ENCODE measurements at places on chromosomes 12 and 14.

GRCh38 chr12:62282057-62282774 is 22.0 kb downstream of the USP15 start:
- no peak for DNase-seq

DNA sequence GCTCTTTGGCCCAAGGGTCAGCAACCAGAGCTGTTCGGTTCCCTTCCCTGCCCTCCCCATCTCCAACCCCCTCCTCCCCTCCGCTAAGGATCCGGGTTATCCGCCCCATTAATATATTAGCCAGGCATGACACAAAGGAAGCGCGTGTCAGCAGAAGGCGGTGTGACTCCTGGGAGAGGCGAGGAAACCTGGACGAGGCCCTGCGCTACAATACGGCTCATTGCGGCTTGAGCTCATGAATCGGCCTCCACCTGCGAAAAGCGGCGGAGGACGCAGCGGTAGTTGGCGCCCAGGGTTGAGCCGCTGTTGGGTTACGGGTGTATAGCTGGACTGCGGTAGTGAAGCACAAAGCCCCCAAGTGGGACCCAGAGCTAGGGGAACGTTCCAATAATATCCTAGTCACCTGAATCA is 9.9 kb downstream of the FOXA1 start:
- DNase-seq: no peak

- no peak for DNase-seq
Measured at GRCh38 chr12:21478756-21479455, 22.5 kb downstream of the RECQL start.

DNA sequence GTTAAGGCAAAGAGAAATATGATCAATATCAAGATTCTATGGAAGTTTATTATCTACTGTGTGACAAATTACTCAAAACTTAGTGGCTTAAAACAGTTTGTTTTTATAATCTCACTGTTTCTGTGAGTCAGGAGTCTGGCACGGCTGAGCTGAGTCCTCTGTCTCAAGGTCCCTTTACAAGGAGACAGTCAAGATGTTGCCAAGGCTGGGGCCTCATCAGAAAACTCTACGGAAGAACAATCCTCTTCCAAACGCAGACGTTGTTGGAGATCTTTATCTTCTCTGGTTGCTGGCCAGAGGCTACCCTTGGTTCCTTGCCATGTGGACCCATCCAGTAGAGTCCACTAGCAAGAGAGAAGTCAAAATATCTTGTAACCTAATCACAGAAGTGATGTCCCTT is 100.6 kb upstream of the CCND2 start:
- DNase-seq: no peak

DNA sequence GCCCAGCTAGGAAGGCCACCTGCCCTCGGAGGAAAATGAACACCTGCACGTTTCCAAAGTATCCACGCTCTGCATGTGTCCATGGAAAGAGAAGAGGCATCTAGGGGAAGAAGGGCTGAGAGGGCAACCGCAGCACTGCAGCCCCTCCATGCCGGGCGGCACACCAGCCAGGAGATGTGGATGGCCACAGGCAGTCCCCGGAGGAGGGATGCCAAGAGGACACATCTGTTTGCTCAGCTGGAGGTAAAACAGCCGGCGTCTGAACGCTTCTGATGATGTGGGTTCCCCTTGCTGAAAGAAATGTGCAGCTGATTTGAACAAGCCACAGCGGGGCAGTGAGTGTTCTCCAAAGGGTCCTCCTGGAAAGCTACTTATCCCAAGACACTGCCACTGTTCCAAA is 34.0 kb downstream of the CHGA start:
- DNase-seq: no peak

DNA sequence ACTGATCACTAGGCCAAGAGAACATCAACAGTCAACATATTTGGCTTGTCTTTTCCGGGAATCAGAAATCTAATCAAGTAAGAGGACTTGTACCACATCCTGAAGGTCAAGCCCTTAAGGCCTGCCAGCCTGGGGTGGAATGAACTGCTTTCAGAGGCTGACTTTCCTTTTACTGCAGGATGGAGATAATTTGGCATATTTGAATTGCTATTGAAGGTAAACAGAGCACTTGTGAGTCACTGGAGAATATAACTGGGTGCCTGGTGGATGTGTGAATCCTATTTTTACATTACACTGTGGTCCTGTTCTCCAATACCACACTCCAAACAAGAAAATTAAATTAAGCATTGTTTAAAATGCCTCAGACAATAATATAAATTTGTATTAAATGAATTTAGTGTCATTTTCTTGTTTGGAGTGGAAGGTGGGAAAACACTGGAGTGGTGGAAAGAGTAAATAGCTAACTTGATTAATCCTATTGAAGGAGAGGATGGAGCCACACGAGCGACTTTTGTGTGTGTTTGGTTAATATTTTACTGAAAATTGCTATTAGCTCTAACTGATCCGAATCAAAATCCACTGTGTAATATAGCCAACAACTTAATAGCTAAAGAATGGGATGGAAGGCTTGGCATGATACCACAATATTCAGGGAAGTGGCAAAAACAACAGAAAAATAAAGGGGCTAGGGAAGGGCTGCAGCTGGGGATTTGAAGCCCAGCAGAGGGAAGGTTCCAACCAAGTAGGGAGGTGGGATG is 89.4 kb downstream of the OTX2 start:
- DNase-seq: no peak

GRCh38 chr14:33230021-33230420 is 291.3 kb downstream of the NPAS3 start:
- no peak for DNase-seq

DNA sequence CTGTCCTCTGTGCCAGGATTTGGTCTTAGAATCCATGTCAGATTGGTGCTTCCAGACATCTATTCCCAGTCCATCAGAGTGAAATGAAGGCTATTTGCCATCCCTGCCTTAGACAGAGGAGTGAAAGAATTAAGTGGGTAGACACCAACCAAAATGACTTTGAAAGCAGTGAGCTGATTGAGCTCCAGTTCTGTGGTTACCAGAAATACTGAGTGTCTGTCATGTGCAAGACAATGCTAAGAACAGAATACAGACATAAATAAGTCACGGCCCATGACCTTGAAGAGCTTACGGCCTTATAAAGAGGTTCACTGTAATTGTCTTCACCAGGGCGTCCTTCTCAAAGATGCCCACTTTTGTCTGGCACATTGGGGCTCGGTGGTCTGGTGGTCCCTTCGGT is 21.6 kb upstream of the MANSC4 start:
- DNase-seq: no peak

GRCh38 chr12:103727638-103728037 is 113.4 kb downstream of the NT5DC3 start:
- DNase-seq: no peak

DNA sequence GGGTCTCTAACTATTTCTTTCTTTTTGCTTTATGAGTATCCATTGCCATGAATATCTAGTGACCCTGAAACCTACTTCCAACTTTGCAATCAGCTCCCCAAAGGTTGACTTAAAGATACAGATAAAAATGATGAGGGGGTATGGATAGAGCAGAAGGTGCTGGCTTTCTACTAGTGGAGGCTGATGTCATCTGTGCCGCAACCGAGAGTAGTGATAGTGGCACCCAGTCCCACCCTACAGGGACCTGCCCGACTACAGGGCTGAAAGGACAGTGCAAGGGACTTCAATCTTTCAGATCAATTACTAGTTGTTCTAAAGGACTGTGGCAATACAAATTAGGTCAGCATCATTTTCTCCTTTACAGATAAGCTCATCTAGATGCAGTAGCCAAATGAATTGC is 806.0 kb downstream of the VRK1 start:
- DNase-seq: peak; percentile 43

DNA sequence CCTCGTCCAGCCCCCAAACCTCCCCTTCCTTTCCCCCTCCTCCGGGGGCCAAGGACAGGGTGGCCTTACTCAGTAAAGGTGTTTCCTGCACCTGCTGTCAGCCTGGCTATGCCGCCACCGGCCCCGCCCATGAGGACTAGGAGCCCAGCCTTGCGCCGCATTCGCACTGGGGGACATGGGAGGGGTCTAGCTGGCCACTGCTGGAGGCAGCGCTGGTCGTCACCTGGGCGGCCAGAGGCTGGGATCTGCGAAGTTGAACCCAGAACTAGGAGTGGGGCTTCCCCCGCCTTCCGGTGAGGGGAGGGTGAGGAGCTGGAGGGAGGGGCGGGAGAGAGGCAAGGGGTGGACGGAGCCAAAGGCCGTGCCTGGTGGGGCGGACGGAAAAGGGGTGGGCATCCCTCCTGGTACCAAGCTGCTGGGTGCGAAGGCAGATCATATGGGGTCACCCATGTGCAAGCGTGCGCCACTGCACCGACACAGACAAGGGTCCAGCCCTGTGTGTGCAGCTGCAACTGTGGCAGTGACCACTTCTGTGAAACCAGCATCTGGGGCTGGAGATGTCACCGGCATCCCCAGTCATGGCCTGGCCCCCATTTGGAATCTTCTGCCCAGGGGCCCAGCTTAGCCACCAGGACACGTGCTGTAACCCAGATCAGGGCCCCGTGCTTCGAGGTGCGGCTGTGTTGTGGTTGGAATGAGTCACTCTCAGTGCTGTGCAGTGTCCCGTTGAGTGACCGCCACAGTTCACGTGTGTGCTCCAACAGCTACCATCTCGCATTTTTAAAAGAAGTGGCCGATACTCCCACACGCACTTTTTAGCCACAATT is 8.5 kb downstream of the AMN start:
- DNase-seq: no peak

- no peak for DNase-seq
Measured at GRCh38 chr12:64010069-64010686, 165.7 kb downstream of the SRGAP1 start.

DNA sequence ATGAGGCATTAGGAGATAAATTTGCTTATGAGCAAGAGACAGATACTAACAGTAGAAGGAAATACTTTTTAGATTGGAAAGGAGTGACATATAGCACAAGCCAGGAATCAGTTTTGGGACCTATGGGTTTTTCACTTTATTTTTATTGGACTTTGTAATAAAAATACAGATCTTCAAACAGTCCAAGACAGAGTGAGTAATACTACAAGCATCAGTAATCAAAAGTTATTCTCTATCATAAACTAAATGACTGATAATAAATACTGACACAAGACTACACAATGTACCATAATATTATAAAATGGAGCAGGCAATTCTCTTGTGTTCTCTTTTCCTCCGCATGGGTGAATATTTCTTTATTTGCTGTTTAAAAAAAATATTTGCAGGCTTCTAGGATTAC is 85.8 kb downstream of the DERA start:
- DNase-seq: no peak

DNA sequence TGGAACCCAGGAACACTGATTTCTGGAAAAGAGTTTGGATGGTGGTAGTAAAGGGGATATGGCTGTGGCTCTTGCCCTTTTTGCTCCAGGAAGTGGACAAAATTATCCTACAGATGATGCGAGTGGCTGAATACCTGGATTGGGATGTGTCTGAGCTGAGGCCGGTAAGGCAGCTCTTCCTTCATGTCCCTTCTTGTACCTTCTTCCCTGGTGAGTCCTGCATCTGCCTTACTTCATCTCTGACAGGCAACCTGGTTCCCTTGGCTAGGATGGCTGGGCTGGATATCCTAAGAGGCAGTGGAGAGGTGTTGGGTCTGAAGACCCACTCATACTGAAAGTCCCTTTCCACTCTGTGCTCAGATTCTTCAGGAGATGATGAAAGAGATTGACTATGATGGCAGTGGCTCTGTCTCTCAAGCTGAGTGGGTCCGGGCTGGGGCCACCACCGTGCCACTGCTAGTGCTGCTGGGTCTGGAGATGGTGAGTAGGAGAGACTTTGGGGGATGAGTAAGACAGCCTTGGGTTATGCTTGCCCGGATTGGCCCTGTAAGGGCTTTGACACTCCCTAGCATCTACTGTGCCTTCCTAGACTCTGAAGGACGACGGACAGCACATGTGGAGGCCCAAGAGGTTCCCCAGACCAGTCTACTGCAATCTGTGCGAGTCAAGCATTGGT is 8.0 kb downstream of the DGKA start:
- peak; percentile 59 for DNase-seq

DNA sequence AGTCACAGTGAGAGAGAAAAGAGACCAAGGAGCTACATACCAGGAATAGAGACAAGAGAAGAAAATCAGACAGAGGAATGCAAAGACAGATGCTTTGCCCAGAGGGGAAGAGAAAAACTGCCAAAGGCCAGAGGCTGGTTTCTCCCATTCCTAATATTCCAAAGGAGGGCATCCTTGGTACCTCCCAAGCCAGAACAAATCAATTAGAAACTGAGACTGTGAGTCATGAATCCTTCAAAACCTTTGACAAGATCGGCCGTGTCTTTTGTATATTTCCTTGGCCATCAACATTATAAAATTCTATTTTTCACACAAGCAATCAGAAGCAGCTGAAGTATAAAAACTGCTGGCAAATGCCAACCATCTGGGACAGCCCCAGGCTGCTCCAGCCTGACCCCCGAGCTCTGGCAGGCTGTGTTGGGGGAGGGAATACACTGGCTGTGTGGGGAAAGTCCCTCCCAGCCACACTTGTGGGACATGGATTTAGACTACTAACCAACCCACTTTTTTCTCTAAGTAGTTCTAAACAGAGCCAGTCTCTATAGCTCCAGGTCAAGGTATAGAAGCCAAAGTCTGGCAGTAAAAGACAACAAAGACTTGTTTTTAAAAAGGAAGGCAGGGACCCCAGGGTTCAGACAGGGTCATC is 13.7 kb downstream of the POMT2 start:
- DNase-seq: no peak

DNA sequence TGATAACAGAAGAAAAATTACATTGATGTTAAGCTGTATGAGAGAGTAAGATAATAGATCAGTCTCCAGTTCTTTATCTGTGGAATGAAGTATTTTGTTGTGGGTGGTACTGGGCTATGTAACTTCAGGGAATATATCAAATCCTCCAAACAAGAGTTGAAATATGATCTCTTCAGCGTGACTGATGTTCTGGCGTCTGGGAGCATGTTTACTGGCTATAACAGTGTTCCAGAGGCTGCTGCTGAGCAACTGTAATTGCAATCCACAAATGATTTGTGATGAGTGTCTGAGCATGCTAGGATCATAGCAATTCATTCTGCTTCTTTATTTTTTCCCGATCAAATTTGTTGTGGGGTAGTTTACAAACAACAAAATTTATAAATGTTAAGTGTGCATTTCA is 18.6 kb upstream of the CCDC198 start:
- DNase-seq: no peak

DNA sequence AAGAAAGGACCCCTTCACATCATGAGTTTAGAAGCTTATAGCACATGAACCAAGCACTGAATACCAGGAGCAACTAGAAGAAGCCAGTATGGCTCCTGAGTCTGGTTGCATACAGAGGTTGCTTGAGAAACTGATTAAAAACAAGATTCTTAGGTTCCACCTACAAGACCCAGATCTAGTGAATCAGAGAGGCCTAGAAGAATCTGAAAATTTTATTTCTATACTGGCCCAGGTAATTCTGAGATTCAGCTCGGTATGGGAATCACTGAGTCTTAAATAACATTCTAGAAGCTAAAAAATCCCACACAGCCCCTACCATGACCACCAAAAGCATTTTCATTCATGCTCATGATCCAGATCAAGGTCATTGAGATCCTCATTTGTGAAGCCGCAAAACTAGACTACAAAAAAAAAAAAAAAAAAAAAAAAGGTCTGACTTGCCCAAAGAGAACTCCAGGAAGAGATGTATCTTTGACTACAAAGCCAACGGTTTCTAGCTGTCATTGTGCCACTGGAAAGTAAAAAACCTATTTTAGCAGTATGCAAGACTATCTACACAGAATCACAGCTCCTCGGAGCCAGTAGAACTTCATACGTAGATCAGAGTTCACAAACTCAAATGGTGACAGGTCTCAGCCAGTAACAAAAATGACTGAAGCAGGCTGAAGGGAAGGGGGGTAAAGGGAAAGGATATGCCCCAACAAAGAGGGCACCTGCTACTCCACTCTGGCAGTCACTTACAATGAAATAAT is 168.4 kb upstream of the EGLN3 start:
- no peak for DNase-seq

Measured in activated CD4-positive, alpha-beta T cell treated with anti-CD3 and anti-CD28 coated beads for 48 hours (primary cell).